ENCODE measurements at places on chromosomes 11 and 22.

DNA sequence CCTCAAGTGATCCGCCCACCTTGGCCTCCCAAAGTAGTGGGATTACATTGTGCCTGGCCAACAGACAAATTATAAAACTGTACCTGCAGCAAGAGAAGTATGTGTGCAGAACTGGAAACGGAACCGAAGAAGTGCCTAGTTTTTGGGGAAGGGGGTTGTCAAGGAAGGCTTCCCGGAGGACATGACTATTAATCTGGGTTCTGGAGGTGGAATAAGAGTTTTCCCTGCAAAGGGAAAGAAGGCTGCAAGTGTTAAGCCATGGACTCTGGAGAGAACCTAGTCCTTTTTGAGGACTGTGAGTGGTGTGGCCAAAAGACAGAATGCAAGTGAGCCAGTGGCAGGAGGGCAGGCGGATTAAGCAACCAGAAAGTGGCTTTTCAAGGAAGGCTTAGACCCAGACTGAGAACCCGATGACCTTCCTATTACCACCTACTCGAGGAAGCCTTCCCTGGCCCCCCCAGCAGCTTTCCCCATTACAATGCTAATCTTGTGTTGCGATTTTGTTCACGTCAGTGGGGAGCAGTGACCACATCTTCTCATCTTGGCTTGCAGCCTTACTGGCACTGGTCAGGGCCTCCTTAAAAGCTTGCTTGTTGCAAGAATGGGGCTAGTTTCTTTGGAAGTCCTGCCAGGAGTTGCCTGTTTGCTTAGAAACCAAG, 5.7 kb upstream of the SEPTIN3 start:
- peaks cover 3% of the 10 kb centered on the region for H3K4me1 ChIP-seq
- no peaks in the 10 kb centered on the region for H3K36me3 ChIP-seq
- no peak overlapping the region for H3K27ac ChIP-seq
- H3K27me3 ChIP-seq, result peaks cover 10% of the 10 kb centered on the region

DNA sequence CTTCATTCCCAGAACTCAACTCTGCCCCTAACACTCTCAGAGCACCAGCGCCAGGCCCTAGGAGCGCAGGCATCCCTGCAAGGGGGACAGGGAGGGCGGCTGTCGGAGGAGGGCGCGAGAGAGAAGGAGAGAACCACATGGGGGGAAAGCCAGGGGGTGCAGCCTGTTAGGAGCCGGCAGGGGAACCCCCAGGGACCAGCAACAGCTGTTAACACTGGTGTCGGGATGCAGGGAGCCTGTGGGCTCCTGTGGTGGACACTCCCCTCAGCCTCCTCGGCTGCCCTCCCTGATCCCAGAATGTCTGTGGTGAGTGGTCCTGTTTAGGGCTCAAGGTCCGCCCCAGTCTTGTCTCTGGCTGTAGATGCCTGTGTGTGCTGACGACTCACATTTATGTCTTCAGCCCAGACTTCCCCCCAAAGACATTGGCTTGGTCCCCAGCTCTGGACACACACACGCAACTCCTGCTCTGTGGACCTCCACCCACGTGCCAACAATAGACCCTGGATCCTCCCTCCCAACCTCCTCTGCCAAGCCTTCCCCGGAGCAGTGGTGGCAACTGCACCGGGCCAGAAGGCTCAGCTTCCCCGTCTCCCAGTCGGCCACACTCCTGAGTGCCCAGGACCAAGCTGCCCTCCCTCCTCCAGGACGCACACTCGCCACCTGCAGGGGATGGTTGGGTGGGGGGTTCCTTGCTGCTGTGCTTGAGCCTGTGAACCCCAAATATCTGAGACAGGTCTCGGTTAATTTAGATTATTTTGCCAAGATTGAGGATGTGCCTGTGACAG, 817 bp upstream of the IFITM5 start:
- H3K4me3 ChIP-seq, result no peak overlapping the region
- no peak for DNase-seq
- H3K27me3 ChIP-seq, result no peaks in the 10 kb centered on the region
- no peaks in the 10 kb centered on the region for H3K36me3 ChIP-seq
- H3K4me1 ChIP-seq, result peaks cover 16% of the 10 kb centered on the region

- no peaks in the 10 kb centered on the region for H3K27me3 ChIP-seq
- peaks cover 4% of the 10 kb centered on the region for H3K36me3 ChIP-seq
- no peak overlapping the region for H3K27ac ChIP-seq
Observed at GRCh38 chr22:27986459-27986858, 67.4 kb upstream of the PITPNB start.

DNA sequence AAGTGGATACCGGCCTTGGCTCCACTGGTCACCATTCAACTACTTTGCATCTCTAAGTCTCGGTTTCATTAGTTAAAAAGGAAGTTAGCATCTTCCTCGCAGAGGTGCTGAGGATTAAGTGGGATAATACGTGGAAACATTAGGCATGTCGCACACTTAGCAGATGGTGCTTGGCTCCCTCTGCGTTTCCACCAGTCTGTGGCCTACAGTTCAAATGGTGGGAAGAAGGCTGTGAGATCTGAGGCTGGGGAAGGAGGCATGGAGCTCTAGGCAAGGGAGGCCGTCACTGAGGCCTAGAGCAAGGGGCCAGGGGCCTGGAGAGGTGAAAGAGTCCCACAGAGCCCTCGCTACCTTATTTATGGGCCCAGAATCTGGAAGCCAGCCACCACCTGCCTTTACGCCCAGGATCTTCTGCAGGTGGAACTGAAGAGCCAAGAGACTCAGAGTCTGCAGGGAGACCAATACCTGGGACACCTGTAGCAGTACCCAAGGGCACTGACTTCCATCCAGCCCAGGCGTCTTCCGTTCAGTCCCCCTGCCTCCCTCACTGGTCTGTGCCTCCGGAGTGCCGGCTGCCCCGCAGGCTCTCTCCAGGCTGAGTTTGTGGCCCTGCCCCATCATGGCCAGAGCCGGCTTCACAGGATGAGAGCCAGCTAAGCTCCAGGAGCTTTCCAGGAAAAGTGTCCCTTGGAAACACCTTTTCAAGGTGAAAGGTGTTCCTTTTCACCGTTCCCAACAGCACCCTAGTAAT, 66.1 kb upstream of the A4GALT start:
- H3K27ac ChIP-seq, result peak overlapping the region; percentile 24
- no peaks in the 10 kb centered on the region for H3K4me1 ChIP-seq
- H3K27me3 ChIP-seq, result no peaks in the 10 kb centered on the region
- H3K4me3 ChIP-seq, result no peak overlapping the region

DNA sequence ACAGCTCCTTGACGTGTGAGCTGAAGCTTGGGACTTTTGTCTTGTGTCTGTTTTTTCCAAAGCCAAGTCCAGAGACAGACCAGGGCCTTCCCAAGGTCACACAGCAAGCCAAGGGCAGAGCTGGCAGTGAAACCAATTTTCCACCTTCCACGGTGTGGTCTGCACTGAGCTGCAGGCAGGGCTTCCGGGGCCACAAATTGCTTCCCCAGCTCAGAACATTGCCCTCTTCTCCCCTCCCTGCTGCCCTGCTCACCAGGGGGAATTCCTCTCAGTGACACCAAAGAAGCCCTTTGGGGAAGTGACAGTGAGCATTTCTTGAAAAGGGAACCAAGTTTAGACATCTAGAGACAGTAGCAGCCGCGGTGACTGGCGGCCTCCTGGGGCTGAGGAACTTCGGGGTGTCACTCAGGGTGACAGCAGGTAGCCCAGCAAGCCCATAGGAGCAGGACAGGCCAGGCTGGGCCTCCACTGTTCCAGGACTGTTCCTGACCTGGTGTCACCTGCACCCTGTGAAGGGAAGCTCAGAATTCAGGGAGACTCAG, 9.2 kb downstream of the FXYD2 start:
- H3K27ac ChIP-seq, result peak overlapping the region; percentile 94
- H3K4me1 ChIP-seq, result peaks cover 45% of the 10 kb centered on the region

GRCh38 chr11:74179234-74180052, 8.4 kb downstream of the PPME1 start:
- peaks cover 2% of the 10 kb centered on the region for H3K36me3 ChIP-seq
- no peak for DNase-seq
- peaks cover 8% of the 10 kb centered on the region for H3K4me1 ChIP-seq
- H3K27me3 ChIP-seq, result no peaks in the 10 kb centered on the region

DNA sequence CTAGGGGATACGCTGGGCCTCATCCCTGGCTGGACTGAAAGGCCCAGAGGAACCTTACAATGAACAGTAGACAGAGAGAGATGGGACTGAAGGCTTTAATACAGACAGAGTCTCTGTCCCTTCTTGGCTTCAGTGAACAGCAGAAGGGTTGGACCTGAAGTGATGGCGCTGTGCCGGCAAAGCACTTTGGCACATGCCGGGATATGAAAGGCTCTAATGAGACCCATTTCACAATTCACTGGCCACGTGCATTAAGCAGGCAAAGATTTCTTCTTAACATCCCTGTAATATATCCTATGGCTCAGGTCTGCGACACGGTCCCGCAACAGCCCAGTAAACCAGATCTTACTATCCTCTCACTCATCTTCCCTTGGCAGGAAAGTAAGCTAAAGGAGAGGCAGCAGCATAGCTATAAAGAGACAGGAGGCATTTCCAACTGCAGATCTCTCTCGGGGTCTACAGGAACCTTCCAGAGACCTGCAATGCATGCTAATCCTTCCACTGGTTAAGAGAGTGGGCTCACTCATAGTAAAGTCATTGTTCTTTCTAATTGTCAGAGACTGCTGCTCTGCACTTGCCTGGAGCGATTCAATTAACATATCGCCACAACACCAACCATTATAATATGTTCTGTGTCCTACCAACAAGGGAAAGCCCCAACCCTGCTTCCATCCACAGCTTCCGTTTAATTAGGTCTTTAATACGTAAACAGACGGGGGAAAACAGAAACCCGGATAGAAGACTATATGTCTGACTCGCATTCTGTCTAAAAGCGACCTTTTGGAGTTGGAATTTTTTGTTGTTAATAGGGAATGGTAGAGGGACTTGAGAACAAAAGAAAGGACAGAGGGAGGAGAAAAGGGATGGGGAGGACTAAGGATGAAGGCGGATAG, 1179.0 kb downstream of the LRRC4C start:
- no peaks in the 10 kb centered on the region for H3K27me3 ChIP-seq
- H3K4me3 ChIP-seq, result no peak overlapping the region
- DNase-seq, result no peak
- no peaks in the 10 kb centered on the region for H3K4me1 ChIP-seq
- no peaks in the 10 kb centered on the region for H3K36me3 ChIP-seq

GRCh38 chr11:9736365-9736764, 72.5 kb downstream of the SWAP70 start:
- no peaks in the 10 kb centered on the region for H3K4me1 ChIP-seq
- peaks cover 6% of the 10 kb centered on the region for H3K36me3 ChIP-seq
- H3K27me3 ChIP-seq, result no peaks in the 10 kb centered on the region
- DNase-seq, result no peak

DNA sequence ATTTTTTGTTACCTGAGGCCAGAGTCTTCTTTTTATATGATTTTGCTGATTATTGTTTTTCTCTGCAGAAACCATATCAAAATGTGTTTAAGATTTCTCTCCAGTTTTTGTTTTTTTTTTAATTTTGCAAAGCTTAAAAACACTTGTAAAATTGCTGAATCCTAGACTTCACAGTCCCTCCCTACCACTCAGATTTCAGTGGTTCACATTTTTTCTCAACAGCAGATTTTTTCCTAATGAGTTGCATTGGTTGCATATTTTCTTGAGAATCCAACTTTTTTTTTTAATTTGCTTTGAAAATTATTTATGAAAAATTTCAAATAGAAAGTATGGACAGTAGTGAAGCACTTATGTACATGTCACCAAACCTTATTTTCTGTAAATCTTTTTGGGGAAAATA, 5.8 kb downstream of the ARL14EP start:
- no peaks in the 10 kb centered on the region for H3K27me3 ChIP-seq
- H3K27ac ChIP-seq, result peak overlapping the region; percentile 77
- H3K4me3 ChIP-seq, result no peak overlapping the region
- peaks cover 3% of the 10 kb centered on the region for H3K36me3 ChIP-seq

GRCh38 chr22:49062802-49063544, 764.7 kb downstream of the BRD1 start:
- no peak overlapping the region for H3K27ac ChIP-seq
- no peak for DNase-seq
- peaks cover 54% of the 10 kb centered on the region for H3K27me3 ChIP-seq

GRCh38 chr11:130831506-130831905, 84.8 kb downstream of the SNX19 start:
- no peak overlapping the region for H3K4me3 ChIP-seq
- H3K27ac ChIP-seq, result no peak overlapping the region
- H3K36me3 ChIP-seq, result no peaks in the 10 kb centered on the region
- DNase-seq, result no peak
- no peaks in the 10 kb centered on the region for H3K4me1 ChIP-seq

GRCh38 chr11:61951484-61952135, 1.5 kb downstream of the BEST1 start:
- no peak overlapping the region for H3K4me3 ChIP-seq
- peaks cover 7% of the 10 kb centered on the region for H3K4me1 ChIP-seq
- H3K27me3 ChIP-seq, result peaks cover 37% of the 10 kb centered on the region
- no peaks in the 10 kb centered on the region for H3K36me3 ChIP-seq
- no peak overlapping the region for H3K27ac ChIP-seq
- DNase-seq, result no peak

DNA sequence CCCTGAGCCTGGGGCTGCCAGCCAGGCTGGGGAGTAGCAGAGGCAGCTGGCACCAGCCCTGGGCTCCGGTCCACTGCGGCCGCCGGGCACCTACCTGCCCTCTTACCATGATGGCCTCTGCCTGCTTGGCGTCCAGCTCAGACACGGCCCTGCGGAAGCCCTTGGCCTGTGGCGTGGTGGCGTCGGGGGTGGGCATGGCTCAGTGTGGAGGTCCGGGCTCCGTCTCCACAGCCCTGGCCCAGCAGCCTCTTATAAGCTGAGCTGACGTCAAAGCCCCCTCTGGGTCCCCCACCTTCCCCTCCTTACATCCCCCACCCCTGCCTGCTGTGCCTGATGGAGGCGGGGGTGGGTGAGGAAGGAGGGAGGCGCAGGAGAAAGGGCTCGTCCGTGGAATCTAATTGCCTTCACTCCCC, at the start of gene TH:
Gene TH, minus strand, starts transcription at position 225 of the 413 bp plus-strand sequence. Its CDS starts 29 bp downstream, at position 196.
- H3K27me3 ChIP-seq, result no peaks in the 10 kb centered on the region
- no peak within 1 kb of the TSS for H3K4me3 ChIP-seq
- H3K4me1 ChIP-seq, result peaks cover 2% of the 10 kb centered on the region

DNA sequence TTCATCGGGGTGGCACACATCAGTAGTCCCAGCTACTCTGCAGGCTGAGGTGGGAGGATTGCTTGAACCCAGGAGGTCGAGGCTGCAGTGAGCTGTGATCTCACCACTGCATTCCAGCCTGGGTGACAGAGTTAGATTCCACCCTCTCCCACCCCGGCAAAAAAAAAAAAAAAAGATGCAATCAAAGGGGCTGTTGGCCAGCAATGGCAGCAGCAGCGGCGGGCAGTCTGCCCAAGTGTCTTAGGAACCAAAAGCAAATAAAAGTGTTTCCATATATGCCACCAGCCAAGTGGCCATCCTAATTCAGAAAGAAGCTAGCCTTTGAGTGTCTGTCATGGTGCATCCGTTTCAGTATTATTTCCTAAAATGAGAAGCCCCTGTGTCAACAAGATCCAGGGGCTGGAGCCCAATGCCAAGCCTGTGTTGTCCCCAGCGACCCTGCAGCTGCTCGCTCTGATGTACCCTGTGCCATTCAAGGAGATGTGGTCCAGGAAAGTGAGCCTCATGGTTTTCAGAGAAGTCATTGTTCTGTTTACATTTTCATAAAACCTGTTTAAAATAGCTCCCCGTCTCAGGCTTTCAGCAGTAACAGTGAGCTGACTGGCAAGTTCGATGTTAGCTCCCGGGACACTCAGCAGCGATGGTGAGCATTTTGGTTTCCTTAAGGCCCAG, 12.5 kb downstream of the CDPF1 start:
- no peak overlapping the region for H3K27ac ChIP-seq
- H3K4me3 ChIP-seq, result no peak overlapping the region
- H3K4me1 ChIP-seq, result peaks cover 7% of the 10 kb centered on the region
- no peak for DNase-seq
- H3K27me3 ChIP-seq, result no peaks in the 10 kb centered on the region

- no peak for DNase-seq
- peaks cover 2% of the 10 kb centered on the region for H3K4me1 ChIP-seq
- H3K4me3 ChIP-seq, result no peak overlapping the region
- H3K36me3 ChIP-seq, result no peaks in the 10 kb centered on the region
- H3K27ac ChIP-seq, result no peak overlapping the region
Observed at GRCh38 chr22:43326331-43327156, 16.6 kb downstream of the SCUBE1 start.
